Activated naive CD4-positive, alpha-beta T cell treated with anti-CD3 and anti-CD28 coated beads, Interleukin-2, amount 10 ng/mL, durations not matched to agents 7 days and 5 days (primary cell): ENCODE measurements at places on chromosomes 2 and 18.

GRCh38 chr2:166163775-166164174, 36.0 kb upstream of the SCN1A start:
- no peak for DNase-seq

DNA sequence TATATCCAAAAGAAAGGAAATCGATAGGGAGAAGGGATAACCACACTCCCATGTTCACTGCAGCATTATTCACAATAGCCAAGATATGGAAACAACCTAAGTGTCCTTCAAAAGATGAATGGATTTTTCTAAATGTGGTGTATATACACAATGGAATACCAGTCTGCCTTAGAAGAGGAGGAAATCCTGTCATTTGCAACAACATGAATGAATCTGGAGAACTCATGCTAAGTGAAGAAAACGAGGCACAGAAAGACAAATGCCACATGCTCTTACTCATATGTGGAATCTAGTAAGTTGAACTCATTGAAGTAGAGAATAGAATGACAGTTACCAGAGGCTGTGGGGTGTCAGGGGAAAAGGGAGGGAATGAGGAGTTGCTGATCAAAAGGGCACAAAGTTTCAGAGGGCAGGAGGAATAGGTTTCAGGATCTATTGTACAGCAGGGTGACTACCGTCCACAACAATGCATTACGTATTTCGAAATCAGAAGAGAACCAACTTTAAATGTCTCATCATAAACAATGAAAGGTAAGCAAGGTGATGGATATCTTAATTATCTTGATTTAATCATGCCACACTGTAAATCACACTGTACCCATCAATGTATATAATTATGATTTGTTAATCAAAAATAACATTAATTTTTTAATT, 46.1 kb downstream of the SIGLEC15 start:
- DNase-seq: no peak

DNA sequence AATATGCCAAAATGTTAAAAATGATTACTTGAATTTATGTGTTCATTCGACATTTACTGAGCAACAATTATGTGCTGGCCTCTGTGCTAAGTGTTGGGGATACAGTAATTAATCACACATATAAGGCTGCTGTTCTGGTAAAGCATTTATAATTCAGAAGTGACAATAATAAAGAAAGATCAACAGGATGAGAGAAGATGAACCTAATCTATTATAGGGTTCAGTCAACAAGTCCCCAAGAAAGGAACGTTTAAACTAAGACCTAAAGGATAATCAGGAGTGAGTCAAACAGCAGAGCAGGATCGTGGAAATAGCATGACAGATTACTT, 60.1 kb upstream of the COX7A2L start:
- DNase-seq: no peak

DNA sequence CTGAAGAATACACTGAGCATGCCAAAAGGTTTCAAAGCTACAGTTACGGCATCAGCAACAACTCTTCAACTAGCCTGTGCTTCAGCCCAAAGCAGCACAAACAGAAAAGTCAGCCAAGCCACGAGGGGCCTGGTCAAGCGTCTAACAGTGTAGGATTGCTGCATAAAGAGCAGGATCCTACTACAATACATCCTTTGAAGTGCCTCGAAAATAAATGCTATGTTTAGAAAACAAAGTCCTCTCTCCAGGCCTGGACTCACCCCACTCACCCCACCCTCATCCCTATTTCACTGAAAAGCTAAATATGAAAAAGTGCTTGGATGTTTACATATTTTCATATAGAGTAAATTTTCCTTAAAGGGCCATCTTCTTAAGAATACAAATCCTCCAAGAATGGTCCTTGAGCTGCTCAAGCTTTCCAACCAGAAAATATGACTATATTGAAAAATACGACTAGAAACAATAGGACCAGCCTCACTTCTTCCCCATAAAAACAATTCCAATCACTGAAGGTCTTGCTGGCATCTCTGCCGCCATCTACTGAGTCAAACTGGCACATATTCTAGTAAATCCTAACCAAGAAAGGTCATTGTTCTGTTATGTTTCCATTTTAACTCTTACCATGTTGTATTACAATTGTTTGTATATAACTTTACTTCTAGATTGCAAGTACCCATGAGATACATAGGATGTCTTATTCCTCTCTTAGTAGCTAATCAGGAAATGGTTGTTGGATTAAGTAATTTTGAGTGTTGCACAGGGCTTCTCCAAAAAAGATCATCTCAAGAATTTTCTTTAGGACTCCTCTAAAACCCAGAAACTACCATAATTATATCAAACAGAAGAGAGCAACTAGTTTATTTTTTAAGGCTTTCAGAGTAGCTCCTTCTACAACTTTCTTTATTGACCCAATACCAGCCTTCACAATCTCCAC, 63.6 kb downstream of the CLHC1 start:
- peak; percentile 57 for DNase-seq

DNA sequence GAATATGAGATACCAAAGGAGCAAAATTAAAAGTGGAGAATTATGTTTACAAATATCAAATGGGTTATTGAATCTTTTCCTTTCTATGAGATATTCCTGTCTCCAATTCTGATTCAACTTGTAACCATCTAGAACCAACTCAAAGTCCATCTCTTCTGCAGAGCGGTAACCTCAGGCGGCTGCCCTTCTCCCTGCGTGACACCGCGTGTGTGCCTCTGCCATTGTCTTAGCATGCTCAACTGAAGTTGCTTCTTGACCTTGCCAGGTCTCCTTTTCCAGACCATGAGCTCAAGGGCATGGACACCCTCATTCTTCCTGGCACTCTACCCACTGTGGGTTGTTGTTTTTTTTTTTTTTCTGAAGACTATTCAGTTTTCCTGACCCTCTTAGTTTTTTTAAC, 104.0 kb upstream of the FOSL2 start:
- DNase-seq: no peak

DNA sequence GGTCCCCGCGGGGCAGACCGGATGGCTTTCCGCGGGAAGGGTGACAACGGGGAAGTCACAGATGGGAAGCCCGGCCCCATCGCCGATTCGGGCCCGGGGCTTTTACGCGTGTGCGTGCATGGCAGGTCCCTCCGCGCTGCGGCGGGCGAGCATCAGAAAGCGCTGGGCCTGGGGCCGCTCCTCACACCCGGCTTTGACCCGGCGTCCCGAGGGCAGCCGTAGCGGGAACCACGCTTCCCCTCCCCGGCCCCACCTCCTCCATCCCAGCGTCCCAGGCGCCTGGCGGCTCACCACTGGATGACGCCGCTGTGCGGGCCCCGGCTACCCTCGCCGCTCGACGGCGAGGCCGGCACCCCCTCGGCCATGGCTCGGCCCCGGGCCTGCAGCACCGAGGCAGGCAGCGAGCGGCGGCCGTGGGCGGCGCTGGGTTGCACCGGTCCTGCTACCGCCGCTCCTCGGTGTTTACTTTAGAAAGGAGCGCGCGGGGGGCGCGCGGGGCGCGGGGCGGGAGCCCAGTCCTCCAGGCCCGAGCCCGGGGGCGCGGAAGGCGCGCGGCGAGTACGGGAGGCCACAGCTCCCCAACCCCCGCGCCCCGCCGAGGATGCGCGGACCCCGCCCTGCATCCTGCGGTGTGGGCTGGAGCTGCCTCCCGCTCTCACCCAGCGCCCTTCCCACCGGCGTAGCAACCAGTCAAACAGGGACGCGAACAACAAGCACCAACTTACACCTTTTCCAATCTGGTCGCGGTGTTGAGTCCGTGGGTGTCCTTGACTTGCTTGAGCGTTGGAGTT, 806 bp downstream of the RFX8 start:
- peak; percentile 61 for DNase-seq

DNA sequence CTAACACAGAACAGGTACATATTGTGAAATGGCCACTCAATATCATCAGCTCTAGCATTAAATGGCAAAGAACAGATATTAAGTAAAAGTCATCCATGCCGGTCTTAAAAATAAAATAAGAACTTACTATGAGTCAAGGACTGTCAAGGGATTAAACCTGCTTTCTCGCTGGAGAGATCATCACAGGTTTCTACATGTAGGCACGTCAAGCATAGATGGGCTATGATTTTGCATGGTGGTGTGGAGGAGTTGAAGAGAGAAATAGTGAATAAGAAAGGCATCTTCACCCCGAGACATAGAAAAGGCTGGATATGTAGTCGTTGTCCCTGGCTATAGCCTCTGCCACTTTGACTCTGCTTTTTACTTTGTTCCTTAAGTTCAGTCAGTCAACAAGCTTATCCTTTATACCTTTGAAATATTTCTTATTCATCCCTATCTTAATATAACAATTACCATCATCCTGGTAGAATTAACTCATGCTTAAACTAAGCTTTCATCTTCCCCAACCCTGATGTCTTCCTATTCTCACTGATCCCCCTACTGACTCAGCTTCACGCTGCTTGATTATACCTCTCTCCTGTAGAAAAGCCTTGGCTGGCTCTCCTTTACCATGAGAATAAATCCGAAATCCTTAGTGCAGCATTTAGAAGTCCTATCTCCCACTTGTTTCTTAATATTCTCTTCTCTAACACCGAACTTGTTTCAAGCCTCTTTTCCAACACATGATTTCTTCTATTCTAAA, 42.5 kb downstream of the DSC3 start:
- no peak for DNase-seq

DNA sequence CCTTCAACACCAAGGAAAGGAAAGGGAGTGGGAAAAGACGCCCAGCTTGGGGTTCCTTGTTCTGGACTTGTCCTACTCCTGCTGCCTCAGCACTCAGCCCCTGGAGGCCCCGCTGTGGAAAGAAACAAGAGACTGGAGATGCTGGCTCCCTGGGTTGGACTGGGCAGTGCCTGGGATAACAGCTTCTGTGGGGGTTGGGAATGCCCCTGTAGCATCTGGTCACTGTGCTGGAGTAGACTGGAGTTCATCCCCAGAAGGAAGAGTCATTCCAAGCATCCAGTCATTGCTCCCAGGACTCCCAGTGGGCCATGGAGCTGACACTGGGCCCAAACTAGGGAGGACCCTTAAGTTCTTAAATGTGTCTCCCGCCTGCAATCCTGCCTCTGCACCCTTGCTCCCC, 129.3 kb upstream of the HAAO start:
- DNase-seq: no peak

DNA sequence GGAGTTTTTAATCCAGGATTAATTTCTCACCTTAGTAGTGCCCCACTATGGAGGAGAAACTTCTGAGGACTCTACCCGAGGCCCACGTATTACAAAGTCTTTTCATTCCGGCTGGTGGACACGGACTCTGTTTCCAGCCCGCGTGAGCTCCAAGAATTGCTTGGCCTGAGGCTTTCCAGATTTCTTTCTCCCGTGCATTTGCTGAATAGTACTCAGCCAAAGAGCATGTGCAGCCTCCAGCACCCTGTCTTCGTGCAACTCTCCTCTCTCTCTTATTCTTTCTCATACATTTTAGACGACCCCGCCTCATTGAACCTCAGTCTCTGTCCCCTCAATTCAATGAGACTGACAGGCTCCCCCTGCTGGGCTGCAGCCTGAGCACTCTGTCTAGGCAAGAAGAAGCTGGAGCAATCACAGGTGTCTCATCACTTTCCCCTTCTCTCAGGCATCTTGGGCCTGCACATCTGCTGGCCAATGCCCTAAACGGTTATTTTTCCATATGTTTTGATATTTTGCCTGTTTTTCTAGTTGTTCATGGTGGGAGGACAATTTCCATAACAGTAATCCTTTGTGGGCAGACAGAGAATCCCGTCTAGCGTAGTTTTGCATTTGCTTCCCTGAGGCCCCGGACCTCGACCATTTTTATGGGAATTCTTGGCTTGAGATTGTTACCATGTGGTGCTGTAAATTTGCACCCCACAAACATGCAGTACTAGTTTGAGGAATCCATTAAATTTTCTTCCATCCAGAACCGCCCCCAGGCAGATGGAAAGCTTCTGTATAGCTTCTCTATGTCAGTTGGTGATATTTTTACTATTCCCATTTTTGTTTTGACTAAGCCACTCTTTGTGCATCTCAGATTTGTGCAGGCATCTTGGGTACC, 50.1 kb upstream of the LPIN2 start:
- DNase-seq: peak; percentile 89
